ENCODE measurements at places on chromosomes 13 and 19.

GRCh38 chr19:58317476-58318072 is 9.2 kb upstream of the ZSCAN22 start:
- DNase-seq, result no peak

- DNase-seq, result no peak
These were observed 34.9 kb upstream of the RCBTB2 start for GRCh38 chr13:48567515-48568369.

- no peak for DNase-seq
These were observed 111.5 kb downstream of the PTPRS start for GRCh38 chr19:5228932-5229777.

DNA sequence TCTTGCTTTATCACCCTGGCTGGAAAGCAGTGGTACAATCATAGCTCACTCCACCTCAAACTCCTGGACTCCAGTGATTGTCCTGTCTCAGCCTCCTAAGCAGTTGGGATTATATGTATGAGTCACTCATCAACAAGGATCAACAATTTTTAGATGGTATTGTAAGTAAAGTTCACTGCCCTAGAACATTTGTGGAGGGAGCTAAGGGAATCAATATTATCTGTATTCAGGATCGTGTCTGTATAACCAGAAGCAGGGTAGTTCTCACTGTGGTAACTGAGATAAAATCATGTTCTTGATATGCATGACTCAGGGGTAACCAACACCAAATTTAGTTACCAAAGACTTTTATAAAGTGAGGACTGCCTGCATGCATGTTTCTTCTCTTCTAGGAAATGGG is 27.0 kb downstream of the ZMYM5 start:
- DNase-seq, result no peak

DNA sequence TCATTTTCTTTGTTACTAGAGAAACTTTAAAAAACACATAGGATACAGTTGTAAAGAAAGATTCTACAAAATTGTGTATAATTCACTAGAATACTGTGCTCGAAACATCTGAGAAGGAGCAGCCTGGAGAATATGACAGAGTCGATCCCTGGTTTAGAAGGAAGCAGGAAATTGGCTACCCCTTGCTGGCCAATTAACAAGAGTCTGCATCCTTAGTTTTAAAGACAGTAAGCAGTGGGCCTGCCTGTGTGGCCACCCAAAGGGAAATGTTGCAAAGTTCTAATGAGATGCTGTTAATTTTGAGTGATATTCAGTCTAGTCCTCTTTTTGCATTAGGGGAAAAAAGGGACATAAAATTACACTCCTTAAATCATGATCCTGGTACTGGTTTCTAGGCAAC is 988.6 kb downstream of the PCDH17 start:
- DNase-seq, result no peak

DNA sequence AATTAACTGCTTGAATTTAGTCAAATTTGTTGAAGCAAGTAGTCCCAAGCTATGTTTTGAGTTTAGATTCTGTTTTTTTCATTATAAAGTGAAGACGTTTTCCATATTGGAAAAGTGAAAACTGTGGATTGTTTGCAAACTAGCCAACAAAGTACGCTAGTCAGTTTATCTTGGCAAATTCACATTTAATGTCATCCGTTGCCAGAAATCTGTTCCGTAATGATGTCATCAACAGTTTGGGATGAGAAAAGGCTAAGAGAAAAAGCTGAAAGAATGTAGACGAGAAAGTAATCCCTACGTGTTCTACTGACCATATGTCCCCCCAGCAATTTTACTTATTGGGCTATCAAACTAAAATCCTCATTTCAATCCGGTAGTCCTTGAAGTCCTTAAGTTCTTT is 419.6 kb downstream of the GPC6 start:
- DNase-seq, result no peak

DNA sequence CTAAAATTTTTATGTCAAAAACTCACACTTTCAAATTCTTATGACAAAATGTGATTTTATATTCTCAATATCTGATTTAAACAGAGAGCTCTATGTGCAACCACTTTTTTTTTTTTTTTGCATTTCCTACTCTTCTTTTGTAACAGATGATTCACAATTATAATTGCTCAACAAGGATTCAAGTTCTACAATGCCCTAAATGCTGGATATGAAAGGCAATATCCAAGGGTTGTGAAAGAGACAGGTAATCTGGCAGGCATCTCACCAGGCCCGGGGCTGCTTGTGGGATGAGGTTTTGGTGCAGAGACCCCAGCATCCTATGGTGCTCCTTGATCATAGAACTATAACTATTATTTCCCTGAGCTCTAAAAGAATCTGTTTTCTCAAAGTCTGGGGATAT is 363.6 kb upstream of the NBEA start:
- DNase-seq, result no peak

All from GM04503 (cell line).